ENCODE measurements at places on chromosomes 5 and 9. TPM values are rescaled to one million over a fixed set of nuclear protein-coding genes. Genes with fewer than 3 reads are reported as not detected.

Gene GRAMD2B
- 1.1 TPM for polyA plus RNA-seq

Gene C7
- not detected for polyA plus RNA-seq

Gene FOXD4L3
- polyA plus RNA-seq: not detected

Gene PPIP5K2
- polyA plus RNA-seq: 66.0 TPM

Gene CDH9
- polyA plus RNA-seq: not detected

Gene ADCY2
- polyA plus RNA-seq: not detected

Gene OTULINL
- 56.8 TPM for polyA plus RNA-seq

Gene HSPA9
- polyA plus RNA-seq: 82.4 TPM
